ENCODE measurements at places on chromosomes 1 and 21. TPM values are rescaled to one million over a fixed set of nuclear protein-coding genes. Genes with fewer than 3 reads are reported as not detected.

Gene CYYR1
- not detected for total RNA-seq

Gene PADI2
- total RNA-seq: not detected

GRCh38 chr1:48978413-48978812, 201.7 kb upstream of the BEND5 start:
- no peaks in the 10 kb centered on the region for H3K27me3 ChIP-seq
- H3K36me3 ChIP-seq: no peaks in the 10 kb centered on the region
- DNase-seq: no peak
- no peak overlapping the region for H3K27ac ChIP-seq
- H3K4me1 ChIP-seq: no peaks in the 10 kb centered on the region

- H3K36me3 ChIP-seq: no peaks in the 10 kb centered on the region
- DNase-seq: no peak
- peaks cover 3% of the 10 kb centered on the region for H3K4me1 ChIP-seq
- H3K4me3 ChIP-seq: no peak overlapping the region
Observed at GRCh38 chr1:101136271-101136670, 100.5 kb upstream of the S1PR1 start.

DNA sequence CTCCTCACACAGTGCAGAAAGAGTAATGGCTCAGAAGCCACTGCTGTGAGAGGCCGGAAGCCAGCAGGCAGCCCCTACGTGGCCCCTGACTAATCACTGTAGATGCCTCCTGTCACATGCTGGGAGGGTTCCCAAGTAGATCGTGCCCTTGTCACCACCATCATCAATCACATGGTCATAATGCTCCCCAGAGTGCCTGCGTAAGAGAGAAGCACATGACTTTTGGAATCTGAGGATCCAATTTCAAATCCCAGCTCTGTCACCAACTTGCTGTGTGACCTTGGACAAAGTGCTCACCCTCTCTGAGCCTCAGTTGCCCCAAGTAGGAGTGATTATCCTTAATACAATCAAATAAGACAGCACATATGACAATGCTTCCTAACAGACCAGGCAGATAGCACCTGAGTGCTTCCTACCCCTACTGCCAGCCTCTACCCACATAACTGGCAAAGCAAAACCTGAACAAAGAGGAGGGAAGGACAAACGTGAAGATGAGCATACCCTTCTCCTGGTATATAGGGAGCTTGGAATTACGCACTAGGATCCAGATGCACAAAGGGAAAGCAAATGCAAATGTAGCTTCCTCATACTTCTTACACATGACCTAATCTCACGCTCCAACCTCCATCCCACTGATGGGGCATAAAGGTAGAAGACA, 65.7 kb downstream of the SDC3 start:
- H3K27ac ChIP-seq: no peak overlapping the region
- no peaks in the 10 kb centered on the region for H3K36me3 ChIP-seq
- H3K4me3 ChIP-seq: no peak overlapping the region
- peaks cover 4% of the 10 kb centered on the region for H3K4me1 ChIP-seq
- H3K27me3 ChIP-seq: peaks cover 39% of the 10 kb centered on the region

- no peak overlapping the region for H3K27ac ChIP-seq
- peaks cover 3% of the 10 kb centered on the region for H3K4me1 ChIP-seq
- H3K27me3 ChIP-seq: no peaks in the 10 kb centered on the region
- no peaks in the 10 kb centered on the region for H3K36me3 ChIP-seq
- H3K4me3 ChIP-seq: no peak overlapping the region
Observed at GRCh38 chr1:240417317-240417716, 194.6 kb downstream of the GREM2 start.

Gene BACH1
- 132 TPM for total RNA-seq

- no peak overlapping the region for H3K4me3 ChIP-seq
- no peak for DNase-seq
- H3K4me1 ChIP-seq: peaks cover 6% of the 10 kb centered on the region
- no peaks in the 10 kb centered on the region for H3K36me3 ChIP-seq
Observed at GRCh38 chr21:35147439-35147838, 98.3 kb upstream of the RUNX1 start.

Gene ORC1
- 9.7 TPM for total RNA-seq

- no peaks in the 10 kb centered on the region for H3K36me3 ChIP-seq
- no peaks in the 10 kb centered on the region for H3K27me3 ChIP-seq
- no peak overlapping the region for H3K4me3 ChIP-seq
- no peak overlapping the region for H3K27ac ChIP-seq
- DNase-seq: peak; percentile 36
- H3K4me1 ChIP-seq: peaks cover 6% of the 10 kb centered on the region
Observed at GRCh38 chr1:56868761-56869160, 14.2 kb downstream of the C8A start.

DNA sequence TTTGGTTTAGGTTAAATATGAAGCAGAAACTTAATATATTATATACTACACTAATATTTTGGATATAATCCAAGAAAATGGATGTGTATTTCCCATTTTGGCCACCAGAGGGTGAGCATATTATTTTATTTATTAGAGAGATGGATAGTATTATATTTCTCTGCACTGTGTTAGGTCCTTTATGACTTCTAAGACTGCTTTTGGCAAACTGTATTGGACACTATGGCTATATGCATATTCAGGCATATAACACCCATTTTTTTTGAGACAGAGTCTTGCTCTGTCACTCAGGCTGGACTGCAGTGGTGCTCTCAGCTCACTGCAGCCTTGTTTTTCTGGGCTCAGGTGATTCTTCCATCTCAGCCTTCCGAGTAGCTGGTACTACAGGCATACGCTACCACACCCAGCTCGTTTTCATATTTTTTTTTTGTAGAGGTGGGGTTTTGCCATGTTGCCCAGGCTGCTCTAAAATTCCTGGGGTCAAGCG, 17.8 kb upstream of the PGM1 start:
- no peak overlapping the region for H3K4me3 ChIP-seq
- no peaks in the 10 kb centered on the region for H3K36me3 ChIP-seq
- no peaks in the 10 kb centered on the region for H3K4me1 ChIP-seq
- H3K27ac ChIP-seq: no peak overlapping the region
- DNase-seq: peak; percentile 16

Gene NID1
- 21.9 TPM for total RNA-seq

GRCh38 chr1:76274302-76274701, 199.8 kb downstream of the ST6GALNAC3 start:
- no peak overlapping the region for H3K4me3 ChIP-seq
- no peak overlapping the region for H3K27ac ChIP-seq
- DNase-seq: no peak

All from IMR-90 (cell line).